ENCODE measurements at places on chromosomes 16 and 17.

GRCh38 chr16:4862639-4863038 is 15.4 kb downstream of the UBN1 start:
- H3K27me3 ChIP-seq = no peaks in the 10 kb centered on the region
- H3K4me3 ChIP-seq = no peak overlapping the region
- H3K36me3 ChIP-seq = peaks cover 57% of the 10 kb centered on the region
- H3K4me1 ChIP-seq = peaks cover 4% of the 10 kb centered on the region
- DNase-seq = no peak

DNA sequence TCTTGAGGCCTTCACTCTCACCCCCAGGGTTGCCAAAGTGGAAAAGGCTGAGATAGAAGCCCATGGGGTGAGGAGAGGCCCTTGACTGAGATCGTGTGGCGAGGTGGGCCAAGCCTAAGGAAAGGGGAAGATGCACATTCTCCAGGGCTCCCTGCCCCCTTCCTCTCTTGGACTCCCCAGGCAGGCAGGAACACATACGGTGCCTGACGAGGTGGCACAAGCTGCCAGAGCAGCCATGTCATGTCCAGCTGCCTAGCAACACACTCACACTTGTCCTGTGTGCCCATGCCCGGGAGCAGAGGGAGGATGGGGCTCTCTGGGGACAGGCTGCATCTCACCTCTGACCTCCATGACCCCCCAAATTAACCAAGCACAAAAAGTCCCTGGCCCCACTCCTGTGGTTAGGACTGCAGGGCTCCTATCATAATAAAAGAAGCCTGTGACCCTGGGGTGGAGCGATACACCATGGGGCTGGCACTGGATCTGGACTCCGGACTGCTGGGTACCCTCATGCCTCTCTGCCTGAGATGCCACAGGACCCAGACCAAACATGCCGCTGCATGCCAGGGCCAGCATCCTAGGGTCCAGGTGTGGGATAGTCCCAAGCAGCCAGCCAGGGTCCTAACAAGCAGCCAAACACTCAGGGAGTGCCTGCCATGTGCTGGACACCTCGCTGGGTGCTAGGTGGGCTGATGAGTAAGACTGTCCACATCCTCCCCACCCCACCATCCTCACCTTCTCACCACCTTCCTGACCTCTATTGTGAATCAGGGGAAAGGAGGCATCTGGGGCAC is 2.6 kb downstream of the GIT1 start:
- DNase-seq = no peak
- no peak overlapping the region for H3K4me3 ChIP-seq
- no peaks in the 10 kb centered on the region for H3K27me3 ChIP-seq

- no peak overlapping the region for H3K4me3 ChIP-seq
- H3K4me1 ChIP-seq = no peaks in the 10 kb centered on the region
- no peak overlapping the region for H3K27ac ChIP-seq
These were observed 51.8 kb upstream of the MAP3K14 start for GRCh38 chr17:45368651-45369050.

DNA sequence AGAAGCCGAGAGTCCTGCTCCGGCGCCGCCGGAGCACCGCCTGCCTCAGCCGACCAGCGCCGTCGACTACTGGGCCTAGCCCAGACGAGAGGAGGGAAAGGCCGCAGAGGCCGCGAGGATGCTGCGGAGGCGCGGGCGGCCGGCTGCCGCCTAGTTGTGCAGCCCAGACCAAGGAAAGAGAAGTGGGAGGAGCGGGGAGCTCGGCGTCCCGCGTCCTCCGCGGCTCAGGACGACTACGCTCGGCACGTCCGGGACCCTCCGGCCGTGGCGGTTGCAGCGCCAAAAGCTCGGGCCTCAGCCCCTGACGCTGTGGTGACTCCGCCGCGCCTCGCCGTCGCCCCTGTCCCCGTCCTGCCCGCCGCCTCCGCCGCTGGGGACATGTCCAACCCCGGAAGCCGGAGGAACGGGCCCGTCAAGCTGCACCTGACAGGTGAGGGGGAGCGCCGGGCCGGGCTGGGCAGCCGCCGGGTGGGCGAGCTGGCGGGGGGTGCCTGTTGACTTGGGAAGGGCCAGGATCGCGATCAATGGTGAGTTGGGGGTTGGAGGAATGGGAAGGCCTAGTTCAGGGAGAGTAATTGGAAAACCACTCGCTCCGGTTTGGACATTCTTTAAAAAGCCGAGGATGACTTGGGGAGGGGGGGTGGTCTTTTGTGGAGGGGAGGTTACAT is 37.7 kb downstream of the RNF135 start:
- no peaks in the 10 kb centered on the region for H3K27me3 ChIP-seq
- H3K4me3 ChIP-seq = peak overlapping the region; percentile 65
- H3K36me3 ChIP-seq = no peaks in the 10 kb centered on the region
- H3K27ac ChIP-seq = peak overlapping the region; percentile 56

GRCh38 chr17:79808763-79809529 is 12.1 kb upstream of the CBX8 start:
- H3K27ac ChIP-seq = no peak overlapping the region
- H3K27me3 ChIP-seq = peaks cover 92% of the 10 kb centered on the region
- H3K4me1 ChIP-seq = no peaks in the 10 kb centered on the region

DNA sequence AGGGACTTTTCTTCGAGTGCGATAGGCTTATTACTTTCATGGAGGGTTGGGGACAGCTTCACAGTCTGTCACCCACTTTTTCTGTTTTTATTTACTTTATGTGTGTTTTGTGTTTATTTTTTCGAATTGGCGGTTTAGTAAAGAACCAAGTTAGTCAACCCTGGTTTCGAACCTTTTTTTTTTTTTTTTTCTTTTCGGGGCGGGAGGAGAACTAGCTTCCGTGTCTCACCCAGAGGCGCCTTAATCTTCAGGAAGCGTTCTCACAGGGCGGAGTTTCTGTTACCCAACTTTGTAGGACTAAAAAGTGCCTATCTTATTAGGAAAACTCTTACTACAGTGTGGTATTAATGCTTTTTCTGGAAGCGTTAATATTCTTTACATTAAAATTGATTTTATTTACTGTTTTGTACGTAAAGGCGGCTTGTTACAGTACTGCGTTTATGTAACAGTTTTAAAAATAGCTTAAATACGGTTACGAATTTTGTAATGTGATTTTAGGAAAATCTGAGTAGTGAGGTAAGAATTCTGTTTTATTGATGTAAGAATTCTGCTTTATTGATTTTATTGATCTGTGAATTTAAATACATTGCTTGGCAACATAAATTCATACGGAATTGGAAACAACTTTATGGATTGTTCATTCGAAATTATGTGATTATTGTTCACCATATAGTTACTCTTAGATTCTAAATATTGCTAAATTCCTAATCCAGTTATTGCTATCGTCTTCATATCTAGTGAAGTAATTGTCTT is 885 bp downstream of the ZNF207 start:
- peak overlapping the region; percentile 98 for H3K27ac ChIP-seq
- peaks cover 22% of the 10 kb centered on the region for H3K4me1 ChIP-seq
- H3K4me3 ChIP-seq = peak overlapping the region; percentile 100
- DNase-seq = peak; percentile 77

GRCh38 chr16:53220585-53220984 is 165.8 kb downstream of the CHD9 start:
- H3K4me3 ChIP-seq = no peak overlapping the region
- H3K27me3 ChIP-seq = no peaks in the 10 kb centered on the region
- peaks cover 3% of the 10 kb centered on the region for H3K36me3 ChIP-seq
- peaks cover 3% of the 10 kb centered on the region for H3K4me1 ChIP-seq
- peak; percentile 9 for DNase-seq

DNA sequence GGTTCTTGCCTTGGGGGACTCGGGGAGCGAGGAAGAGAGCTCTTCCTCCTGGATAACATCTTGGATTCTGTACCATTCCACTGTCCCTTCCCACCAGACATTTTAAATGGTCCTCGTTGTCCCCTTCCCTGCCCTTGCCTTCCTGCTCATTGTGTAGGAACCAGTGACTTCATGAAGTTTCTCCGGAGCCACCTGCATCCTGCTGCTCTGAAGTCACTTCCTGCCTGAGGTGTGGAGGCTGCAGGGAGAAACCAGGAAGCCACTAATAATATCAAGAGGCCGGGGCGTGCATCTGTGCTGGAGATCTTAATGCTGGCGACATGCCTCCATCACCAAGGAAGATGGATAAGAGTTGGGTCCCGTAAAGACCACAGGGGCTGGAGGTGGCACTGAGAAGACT is 6.2 kb upstream of the SLC16A13 start:
- no peak for DNase-seq
- H3K27ac ChIP-seq = peak overlapping the region; percentile 48
- no peaks in the 10 kb centered on the region for H3K27me3 ChIP-seq
- no peaks in the 10 kb centered on the region for H3K36me3 ChIP-seq
- H3K4me1 ChIP-seq = peaks cover under 1% of the 10 kb centered on the region

- no peaks in the 10 kb centered on the region for H3K27me3 ChIP-seq
- no peak for DNase-seq
- H3K36me3 ChIP-seq = peaks cover 7% of the 10 kb centered on the region
- no peak overlapping the region for H3K27ac ChIP-seq
These were observed 90.1 kb downstream of the CLEC16A start for GRCh38 chr16:11034481-11034931.

DNA sequence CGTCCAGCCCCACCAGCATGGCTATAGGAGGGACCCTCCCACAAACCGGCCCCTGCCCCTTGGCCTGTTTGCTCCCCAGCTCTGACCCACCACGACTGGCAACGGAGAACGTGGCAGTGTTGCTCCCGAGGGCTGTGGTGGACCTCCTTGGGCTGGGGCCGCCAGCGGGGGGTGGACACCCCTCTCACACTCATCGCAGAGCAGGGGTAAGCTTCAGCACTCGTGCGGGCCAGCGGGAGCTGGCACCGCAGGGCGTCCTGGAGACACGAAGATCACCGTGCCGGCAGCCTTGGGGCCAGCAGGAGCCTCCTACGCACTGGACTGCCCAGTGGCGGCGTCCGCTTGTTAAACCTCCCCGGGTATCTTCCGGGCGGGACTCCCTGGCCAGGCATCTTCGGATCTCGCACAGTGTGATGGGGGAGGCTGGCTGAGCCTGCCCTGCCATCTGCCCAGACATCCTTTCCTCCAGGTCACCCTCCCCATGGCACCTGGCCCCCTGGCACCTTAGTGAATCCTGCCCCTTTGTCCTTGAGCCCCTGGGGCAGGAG is 53.5 kb downstream of the ABR start:
- H3K4me1 ChIP-seq = peaks cover 20% of the 10 kb centered on the region
- H3K27ac ChIP-seq = no peak overlapping the region
- no peak overlapping the region for H3K4me3 ChIP-seq
- no peaks in the 10 kb centered on the region for H3K27me3 ChIP-seq
- no peaks in the 10 kb centered on the region for H3K36me3 ChIP-seq

All from small intestine (tissue), 16 donors.